ENCODE measurements at places on chromosomes 5 and 9.

DNA sequence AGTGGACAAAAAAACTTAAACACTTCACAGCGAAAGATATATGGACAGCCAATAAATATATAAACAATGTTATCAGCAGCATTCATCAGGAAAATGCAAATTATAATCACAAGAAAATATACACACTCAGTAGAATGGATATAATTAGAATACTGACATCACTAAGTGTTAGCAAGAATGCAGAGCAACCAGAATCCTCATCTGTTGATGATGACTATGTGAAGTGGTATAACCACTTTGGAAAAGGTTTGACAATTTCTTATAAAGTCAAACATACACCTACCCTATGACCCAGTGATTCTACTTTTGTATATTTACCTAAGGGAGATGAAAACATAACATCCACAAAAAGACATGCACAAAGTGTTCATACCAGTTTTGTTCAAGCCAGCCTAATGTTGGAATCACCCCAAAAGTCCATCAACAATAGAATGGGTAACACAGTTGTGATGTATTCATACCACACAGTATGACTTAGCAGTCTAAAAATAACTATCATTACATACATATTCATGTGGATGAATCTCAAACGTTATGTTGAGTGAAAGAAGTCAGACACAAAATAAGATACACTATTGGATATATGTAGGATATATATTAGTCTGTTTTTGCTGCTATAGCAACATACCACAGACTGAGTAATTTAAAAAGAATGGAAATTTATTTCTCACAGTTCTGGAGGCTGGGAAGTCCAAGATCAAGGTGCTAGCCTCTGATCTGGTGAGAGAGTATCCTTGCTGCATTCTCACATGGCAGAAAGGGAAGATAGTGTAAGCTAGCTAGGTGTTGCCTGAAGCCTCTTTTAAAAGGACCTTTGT, 148.8 kb upstream of the ADAMTSL1 start:
- no peak for DNase-seq

- DNase-seq, result no peak
Measured at GRCh38 chr9:37255187-37255586, 134.8 kb downstream of the ZCCHC7 start.

DNA sequence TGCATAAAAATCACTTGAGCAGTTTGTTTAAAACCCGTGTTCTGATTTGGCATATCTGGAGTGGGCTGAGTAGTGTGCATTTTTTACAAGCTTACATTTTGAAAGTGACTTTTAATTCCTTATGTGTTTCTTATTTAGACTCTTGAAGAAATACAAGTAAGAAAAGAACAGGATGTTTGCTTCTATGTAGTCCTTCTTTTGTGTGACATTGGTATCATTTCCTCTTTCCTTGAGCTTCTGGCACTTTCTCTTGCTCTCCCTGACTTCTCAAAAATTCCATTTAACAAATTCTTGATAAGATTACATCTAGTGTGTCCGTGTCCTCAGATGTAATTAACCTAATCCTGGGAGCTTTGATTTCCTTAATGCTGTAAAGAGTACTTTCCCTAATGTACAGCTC, 12.5 kb downstream of the GARNL3 start:
- DNase-seq, result no peak

- DNase-seq, result no peak
Measured at GRCh38 chr5:176383961-176384360, 4.4 kb downstream of the NOP16 start.

GRCh38 chr5:73631500-73631899, 5.5 kb downstream of the ARHGEF28 start:
- DNase-seq, result no peak

DNA sequence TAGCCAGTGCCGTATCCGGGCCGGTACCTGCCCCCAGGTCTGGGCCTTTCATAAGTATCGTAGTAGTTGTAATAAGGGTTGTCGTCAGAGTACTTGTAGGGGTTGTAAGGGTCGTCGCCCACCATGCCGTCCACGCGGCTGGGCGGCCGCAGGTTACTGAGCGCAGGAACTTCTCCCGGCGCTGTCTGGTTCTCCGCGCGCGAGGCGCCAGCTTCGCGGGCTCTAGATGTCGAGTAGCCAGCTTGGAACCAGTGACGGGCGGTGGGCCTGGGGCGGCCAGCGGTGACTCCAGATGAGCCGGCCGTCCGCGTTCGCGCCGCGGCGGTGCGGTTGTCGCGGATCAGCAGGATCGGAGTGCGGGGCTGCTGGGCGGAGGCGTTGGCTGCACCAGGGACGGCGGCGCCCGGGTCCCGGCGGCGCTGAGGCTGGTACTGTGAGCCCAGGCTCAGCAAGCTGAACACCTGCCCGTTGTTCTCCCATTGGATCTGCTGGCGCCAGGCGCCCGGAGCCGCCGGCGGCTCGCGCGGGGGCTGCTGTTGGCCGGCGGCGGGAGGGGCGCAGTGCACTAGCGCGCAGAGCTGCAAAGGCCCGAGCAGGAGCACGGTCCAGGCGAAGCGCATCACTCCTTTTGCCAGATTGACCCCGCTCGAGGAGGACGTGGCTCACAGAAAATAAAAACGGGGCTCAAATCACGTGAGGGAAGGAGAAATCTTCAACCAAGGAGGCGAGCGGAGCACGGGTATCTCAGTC, 518 bp downstream of the LOX start:
- DNase-seq, result no peak

- peak; percentile 7 for DNase-seq
Measured at GRCh38 chr5:157959370-157959769, 100.4 kb upstream of the CLINT1 start.

GRCh38 chr5:115453391-115454095, 91.0 kb downstream of the FEM1C start:
- no peak for DNase-seq

DNA sequence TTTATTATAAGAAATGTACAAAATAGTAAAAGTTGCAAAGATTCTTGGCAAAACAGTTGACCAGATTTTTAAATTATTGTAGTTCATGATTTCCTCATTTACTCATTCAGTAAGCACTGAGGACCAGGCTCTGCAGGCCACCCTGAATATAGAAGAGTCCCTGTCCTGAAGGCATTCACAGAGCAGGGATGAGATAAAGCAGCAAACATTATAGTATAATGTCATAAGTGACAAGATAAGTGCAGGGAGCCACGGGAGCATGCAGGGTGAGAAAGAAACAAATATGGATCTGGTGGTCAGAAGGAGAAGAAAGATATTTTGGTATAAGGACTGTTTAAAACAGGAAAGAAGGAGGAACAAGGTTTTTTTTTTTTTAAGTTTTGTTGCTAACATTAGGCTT, 46.0 kb downstream of the PARP8 start:
- DNase-seq, result no peak

- DNase-seq, result no peak
Measured at GRCh38 chr9:125839317-125839716, 92.1 kb downstream of the PBX3 start.

GRCh38 chr5:174149989-174150388, 104.5 kb downstream of the NSG2 start:
- no peak for DNase-seq

DNA sequence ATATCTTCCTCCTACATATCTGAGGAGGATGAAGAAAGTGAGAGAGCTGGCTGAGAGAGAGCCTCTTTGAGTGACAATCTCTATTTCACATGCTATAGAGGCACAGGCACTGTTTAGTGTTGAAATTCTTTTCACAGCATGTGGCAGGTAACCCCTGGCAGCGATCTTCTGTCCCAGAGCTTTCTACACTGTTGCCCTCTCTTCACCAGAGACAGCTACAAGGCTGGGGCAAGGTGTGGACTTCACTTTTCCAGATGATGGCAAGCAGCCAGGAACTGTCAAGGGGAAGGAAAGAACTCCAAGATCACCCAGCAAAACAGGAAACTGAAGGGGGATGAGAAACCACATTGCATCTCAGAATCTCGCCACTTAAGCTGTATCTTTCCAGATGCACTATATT, 205.2 kb downstream of the CAAP1 start:
- DNase-seq, result no peak

DNA sequence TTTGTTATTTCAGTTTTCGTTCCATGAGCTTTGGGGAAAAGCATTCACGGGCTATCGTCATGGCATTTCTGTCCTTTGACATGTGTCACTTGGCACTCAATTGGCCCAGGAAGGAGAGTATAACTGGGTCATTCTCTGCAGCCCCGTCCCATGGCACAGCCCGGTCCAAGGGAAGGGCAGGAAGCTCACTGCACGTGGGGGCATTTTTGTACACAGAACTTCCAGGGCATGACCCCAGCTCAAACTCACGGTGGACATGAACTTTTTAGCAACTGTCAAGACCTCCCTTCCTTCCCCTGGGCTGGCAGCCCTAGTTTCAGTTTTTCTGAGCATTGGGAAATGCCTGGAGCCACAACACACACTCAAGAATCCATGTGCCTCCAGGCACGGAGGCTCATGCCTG, 161.6 kb upstream of the PANK3 start:
- DNase-seq, result no peak

- DNase-seq, result no peak
Measured at GRCh38 chr9:33139421-33140228, 27.5 kb downstream of the B4GALT1 start.

- DNase-seq, result peak; percentile 59
Measured at GRCh38 chr5:66959653-66960052, 236.9 kb downstream of the CD180 start.

DNA sequence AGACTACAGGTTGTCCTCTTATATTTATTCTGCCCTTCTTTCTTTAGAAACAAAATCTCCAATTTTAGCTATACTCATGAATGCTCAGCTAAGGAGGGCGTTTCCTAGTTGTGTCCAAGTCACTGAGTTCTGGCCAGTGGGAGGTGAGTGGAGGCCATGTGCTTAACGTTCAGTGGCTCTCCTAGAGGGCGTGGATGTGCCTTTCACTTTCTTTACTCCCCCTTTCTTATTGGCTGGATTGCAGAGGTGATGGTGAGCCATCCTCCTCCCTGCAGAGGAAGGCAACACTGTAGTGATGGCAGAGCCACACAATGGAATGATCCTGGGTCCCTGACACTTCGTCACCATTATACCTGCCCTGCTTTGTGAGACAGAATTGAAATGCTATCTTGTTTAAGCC, 54.6 kb downstream of the ALG2 start:
- no peak for DNase-seq

DNA sequence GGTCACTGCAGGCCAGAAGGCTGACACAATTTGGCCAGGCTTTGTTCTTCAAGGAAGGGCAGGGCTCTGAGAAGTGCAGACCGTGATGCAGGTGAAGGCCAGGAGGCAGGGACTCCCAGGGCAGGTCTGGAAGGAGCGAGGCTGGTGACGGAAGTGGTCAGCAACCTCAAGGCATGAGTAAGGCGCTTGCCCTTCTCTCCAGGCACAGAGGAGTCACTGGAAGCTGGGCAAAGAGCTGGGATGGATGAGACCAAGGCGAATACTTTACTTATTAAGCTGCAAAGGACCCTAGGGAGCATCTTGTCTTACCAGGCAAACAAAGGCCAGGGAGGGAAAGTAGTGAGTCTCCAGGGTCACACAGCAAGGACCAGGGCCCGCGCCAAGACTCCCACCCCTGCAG, 18.6 kb downstream of the IRF1 start:
- DNase-seq, result no peak

- DNase-seq, result no peak
Measured at GRCh38 chr9:93255994-93256877, 72.3 kb downstream of the WNK2 start.

GRCh38 chr9:11931109-11931508, 762.1 kb upstream of the TYRP1 start:
- DNase-seq, result no peak

- DNase-seq, result no peak
Measured at GRCh38 chr5:167229751-167230150, 1061.7 kb upstream of the WWC1 start.

DNA sequence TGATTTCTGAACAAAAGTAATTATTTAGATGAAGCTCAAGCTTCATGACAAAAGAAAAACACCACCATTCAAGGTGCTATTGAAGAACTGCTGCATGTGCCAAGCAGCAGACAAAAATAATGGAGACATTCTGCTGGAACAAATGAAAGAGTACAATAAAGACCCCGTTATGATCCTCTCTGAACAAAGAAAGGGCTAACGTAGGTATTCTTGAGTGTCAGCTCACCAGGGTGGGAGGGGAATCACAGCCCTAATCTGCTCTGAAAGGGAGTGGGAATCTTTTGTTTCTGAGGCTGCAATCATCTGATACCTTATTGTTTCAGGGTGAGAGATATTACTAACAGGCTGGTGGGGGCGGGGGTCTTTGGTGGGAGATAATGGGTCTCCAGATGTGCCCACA, 15.4 kb downstream of the CEMIP2 start:
- no peak for DNase-seq

DNA sequence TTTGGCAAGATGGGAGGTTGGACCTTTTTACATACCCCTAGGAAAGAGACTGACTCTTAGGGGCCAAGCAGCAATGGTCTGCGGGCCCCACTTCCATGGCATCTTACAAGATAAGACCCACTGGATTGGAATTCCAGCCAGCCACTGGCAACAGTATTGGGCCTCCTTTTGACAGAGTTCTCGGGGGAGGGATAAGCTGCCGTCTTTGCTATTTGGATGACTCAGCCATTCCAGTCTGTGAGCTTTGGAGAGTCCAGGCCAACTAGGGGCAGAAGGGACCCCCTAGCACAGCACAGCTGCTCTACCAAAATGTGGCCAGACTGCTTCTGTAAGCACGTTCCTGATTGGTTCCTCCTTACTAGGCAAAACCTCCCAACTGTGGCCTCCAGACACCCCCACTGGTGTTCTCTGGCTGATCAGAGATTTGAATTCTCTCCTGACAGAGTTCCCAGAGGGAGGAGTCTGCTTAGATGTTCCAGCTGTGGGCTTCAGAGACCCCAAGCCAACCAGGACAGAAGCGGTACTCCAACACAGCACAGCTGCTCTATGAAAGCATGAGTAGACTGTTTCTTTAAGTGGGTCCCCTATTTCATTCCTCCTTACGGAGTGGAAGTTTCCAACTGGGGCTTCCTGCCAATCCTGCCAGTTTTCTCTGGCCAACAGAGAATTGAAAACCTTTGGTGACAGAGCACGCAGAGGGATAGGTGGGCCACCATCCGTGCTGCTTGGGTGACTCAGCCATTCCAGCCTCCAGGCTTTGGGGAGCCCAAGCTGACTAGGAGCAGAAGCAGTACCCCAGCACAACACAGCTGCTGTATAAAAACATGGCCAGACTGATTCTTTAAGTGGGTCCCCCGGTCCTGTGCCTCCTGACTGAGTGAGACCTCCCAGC, 672.1 kb upstream of the RIOK2 start:
- DNase-seq, result no peak

DNA sequence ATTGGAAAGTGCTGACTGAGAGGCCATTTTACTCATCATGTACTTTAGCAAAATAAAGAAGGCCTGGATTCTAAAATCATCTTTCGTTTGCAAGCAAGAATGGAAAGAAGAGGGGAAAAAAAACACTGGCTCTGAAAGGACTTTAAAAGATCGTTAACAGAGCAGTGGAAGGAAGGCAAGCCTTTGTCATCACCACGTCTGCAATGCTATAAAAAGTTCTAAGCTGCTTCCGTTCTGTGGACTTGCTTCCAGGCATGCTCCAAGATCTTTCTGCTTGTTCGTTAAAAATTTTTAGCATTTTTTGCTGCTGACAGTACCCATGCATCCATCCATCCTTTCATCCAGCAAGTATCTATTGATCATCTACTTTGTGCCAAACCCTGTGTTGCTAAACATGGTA, 226.5 kb downstream of the GABBR2 start:
- DNase-seq, result no peak

- no peak for DNase-seq
Measured at GRCh38 chr9:91043056-91043810, 241.6 kb downstream of the SYK start.

Measured in NCI-H2029 treated with DMSO at 0.1 percent for 48 hours (cell line).